ENCODE measurements at places on chromosomes 1 and 21.

DNA sequence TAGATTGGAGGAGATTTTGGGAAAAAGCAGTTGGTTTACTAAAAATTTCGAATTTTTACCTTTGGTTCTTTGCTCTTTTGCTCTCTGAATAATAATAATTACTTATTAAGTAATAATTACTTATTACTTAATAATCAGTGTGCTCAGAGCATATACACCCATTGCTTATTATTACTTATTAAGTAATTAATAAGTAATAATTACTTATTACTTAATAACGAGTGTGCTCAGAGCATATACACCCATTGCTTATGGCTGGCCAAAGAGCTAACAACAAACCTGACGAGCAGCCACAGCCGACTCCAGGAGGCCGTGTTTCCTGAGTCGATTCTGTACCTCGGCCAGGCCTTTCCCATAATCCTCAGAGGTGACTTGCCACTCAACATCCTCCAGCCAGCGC lies 20.5 kb downstream of the SPTA1 start:
- no peak for DNase-seq

GRCh38 chr1:232597721-232598120 lies 32.2 kb downstream of the SIPA1L2 start:
- DNase-seq = no peak

- DNase-seq = no peak
Measured at GRCh38 chr1:216464489-216464888, 41.2 kb upstream of the USH2A start.

GRCh38 chr21:35294231-35294898 lies 245.3 kb upstream of the RUNX1 start:
- no peak for DNase-seq

DNA sequence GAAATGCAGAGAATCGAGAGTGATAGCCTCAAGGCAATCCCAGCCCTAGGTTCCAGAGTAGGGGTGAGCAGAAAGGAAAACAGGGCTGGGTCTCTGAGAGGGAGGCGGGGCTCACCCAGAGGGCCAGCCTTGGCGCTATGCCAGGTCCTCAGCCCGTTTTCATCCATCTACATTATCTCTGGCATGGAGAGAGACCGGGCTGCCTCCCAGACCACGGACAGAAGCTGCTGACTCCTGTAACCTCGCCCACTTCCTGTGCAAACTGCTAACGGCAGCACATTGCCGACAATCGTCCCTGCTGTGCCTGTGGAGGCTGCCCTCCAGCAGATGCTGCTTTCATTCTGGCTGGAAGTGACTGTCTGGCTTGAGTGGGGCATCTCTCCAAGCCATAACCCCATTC lies 569.1 kb downstream of the NPHP4 start:
- DNase-seq = no peak

GRCh38 chr1:196319301-196319700 lies 288.9 kb downstream of the KCNT2 start:
- DNase-seq = no peak

GRCh38 chr1:113133038-113133437 lies 60.0 kb downstream of the LRIG2 start:
- DNase-seq = no peak

- DNase-seq = no peak
Measured at GRCh38 chr1:23801876-23802275, 1.3 kb upstream of the GALE start.

DNA sequence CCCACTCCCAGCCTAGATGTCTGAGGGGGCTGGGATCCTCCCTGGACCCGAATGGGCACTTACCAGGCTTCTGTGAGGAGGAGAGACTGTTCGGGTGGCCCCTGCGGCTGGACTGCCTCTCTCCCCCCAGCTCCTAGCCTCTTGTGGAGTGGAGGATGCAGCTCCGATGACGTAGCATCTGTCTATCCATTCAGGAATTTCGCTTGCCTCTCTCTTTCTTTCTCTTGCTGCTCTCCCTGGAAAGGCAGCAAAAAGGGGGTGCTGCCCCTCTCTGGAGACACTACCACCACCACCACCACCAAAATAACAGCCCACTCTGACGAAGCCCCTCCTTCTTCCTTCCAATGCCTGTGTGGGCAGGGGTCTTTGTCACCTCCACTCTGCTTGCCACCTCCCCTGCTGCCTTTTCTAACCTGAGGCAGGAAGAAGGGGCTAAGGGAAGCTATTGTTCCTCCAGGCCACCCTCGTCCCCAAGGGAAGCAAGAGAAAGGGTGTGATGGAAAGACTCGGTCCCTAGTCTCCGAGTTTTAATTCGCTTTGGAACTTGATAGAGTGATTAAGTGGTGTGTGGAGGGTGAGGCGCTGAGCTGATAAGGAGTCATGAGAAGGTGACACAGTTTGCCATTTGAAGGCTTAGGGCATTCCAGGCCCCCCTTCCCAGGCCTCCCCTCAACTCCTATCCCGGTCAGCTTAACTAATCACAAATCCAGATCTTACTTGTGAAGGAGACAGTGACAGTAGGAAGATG lies 60.5 kb downstream of the RHBG start:
- DNase-seq = no peak

- peak; percentile 32 for DNase-seq
Measured at GRCh38 chr21:31184459-31184858, 146.2 kb upstream of the KRTAP19-8 start.

DNA sequence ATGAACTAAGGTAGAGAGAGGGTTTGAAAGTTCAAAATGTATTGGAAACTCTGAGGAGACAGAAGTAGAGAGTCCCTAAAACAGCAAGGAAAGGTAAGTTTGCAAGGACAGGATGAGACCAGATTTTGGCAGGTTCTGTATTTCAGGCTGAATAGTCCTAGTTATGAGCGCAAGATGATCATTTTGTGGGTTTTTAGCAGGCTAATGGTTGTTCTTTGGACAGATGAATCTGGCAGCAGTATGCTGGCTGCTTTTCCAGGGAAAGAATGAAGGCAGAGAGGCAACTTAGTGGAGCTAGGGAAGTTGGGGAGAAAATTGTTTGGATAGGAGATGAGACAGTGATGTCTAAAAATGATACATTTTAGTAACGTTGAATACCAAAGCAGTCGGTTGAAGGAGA lies 243.5 kb upstream of the NRIP1 start:
- no peak for DNase-seq

DNA sequence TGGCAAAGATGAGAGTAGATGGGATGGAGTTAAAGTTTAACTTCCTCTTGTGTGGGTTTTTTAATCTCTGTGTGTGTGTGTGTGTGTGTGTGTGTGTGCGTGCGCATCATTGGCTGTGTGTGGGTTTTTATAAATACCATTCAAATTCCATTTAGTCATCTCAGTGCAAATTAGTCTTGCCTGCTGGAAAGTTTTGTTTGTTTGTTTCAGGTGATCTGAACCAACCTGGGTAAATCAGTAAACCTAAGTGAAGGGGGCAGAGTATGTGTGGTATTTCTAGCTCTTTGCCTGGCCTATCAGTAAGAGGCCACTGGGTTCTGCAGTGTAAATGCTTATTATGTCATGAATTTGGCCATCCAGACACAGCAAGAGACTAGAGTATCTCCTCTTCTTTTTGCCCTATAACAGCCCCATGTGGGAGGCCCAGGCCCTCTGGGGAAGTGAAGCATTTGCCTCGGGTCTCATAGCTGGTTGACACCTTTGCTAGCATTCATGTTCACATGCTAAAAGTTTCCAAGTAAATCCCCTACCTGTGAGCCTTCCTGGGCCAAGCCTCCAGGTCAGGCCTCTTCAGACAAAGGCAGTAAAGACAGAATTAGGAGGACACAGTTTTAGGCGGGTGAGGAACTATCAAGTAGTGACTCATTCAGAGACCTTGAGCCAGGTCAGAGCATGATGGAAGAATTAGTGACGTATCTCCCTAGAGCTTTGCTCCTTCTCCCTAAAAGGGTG lies 14.7 kb downstream of the INTS3 start:
- DNase-seq = no peak

GRCh38 chr1:241113557-241113956 lies 243.4 kb downstream of the RGS7 start:
- no peak for DNase-seq

- DNase-seq = no peak
Measured at GRCh38 chr1:204980840-204981405, 62.1 kb upstream of the CNTN2 start.

- DNase-seq = no peak
Measured at GRCh38 chr1:170277985-170278384, 132.2 kb downstream of the NTMT2 start.

GRCh38 chr21:31557421-31558188 lies 101.9 kb upstream of the SOD1 start:
- DNase-seq = no peak

- no peak for DNase-seq
Measured at GRCh38 chr1:32937061-32937460, 27.5 kb downstream of the RNF19B start.

GRCh38 chr1:76635784-76636183 lies 231.5 kb upstream of the ST6GALNAC5 start:
- no peak for DNase-seq

- DNase-seq = no peak
Measured at GRCh38 chr1:216815260-216816131, 92.3 kb upstream of the ESRRG start.

- DNase-seq = no peak
Measured at GRCh38 chr1:47692196-47692595, 254.4 kb downstream of the FOXD2 start.

DNA sequence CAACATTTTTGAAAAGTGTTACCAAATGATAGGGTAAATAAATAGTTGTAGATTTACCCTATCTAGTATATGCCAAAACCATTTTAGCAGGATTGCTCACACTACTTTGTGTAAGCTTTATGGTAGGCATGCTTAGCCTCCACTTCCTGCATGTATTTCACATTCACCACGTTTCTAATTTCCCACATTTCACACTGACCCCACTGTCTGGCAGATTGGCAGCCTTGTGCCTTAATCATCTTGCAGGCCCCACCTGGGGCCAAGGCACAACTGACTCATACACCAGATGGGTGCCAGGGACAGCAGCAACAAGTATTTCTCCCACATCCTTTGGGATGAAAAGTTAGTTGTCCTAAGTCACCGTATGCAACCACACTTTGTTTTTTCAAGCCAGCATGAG lies 21.2 kb upstream of the CENPF start:
- no peak for DNase-seq

DNA sequence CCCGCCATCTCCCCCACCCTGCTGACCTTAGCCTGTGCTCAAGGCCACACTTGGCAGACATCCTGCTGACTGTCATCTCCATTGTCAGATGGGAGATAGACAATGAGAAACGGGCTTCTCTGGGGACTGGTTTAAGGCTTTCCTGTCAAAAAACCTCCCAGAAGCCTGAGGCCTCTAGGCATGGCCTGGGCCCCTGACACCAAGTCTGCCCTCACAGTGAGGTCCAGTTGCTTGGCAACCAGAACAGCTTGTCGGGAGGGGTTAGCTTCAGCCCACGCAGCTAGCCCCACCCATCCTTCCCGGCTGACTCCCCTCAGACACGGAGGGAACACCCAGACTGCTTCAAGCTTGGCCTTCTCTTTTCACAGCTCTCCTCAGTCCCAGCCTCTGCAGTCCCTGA lies 11.0 kb downstream of the PLEKHA6 start:
- DNase-seq = no peak

GRCh38 chr21:29771491-29772066 lies 168.2 kb downstream of the GRIK1 start:
- no peak for DNase-seq

DNA sequence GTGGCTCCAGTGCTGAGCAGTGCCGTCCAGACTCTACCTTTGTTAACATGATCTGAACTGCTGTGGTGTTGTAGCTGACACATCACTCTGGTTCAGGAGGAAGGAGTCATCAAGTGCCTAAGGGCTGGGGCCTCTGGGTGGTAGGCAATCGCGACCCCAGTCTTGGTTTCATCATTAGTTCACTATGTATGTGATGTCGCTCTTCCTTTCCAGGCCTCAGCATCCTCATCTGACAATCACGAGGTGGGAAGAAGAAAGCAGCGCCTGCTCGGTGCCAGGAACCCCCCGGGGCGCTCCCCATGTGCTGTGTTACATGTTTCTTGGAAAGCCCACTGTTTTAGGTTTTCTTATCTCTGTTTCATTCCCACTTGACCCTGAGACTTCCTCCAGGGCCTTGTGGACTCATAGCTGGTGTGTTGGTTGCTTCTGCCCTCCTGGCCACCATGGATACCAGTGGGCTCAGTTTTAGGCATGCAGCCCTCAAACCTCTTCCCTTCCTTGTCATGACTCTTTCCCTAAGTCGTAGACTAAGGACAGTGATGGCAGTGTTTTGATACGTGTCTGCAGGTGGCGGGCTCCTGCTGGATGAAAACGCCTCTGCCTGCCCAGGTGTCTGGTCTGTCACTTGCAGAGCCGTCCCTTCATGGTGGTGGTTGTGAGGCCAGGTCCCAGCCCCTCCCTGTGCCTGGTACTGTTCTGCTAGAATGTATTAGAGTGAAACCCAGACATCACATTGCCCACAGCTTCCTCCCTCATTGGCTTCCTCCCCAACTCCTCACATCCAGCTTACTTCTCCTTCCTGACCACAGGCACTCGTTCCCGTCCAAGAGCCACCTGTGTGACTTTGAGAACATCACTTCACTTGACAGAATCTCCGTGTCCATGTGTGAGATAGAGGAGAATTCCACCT lies 17.2 kb upstream of the FOXO6 start:
- DNase-seq = no peak

DNA sequence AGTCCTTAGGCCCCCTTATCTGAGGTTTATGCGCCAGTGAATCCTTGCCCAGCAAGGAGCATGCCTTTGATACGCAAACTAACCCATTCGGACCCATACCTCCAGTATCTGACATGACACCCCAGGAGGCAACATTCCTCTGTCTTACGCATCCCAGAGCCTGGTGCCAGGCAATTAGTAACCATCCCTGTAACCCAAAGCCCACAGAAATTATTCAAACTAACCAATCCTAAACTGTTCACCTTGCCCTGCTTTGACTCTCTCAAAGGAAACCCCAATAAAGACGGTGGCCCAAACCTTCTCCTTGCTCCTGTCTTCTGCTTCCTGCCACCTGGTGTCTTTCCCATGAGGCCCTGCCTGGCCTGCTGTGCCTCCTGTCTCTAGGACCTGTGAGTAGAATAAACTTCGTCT lies 36.4 kb downstream of the ZNF496 start:
- no peak for DNase-seq

DNA sequence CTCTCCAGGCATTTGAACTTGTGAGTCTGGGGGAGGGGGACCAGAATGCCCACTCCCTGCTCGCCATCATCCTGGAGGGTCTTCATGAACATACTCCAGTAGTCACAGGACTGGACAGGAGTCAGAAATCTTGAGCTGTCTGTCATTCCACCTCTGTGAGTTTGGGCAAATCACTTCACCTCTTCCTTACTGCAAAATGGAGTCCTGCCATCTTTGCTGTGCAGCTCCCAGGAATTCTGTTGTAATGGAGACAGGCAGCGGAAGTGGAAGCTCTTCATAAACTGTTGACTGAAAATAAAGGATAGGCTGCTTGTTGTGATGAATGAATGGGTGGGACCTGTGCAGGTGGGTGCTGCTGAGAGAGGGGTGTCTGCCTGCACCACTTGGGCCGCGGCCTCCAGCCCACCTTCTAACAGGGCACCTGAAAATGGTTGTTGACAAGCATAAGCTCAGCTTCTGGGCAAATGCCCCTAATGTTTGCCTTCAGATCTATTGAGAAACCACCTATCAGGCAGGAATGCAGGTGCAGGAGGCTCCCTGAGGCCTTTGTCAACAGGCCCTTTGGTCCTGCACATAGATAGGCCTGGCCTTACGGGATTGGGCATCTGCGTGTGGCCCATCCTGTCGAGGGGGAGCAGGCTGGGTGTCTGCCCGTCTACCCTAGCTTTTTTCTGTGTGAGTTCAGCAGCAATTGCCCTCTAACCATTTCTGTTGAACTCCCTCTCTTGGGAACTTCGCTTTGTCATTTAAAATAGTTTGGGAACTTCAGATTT lies 321.0 kb downstream of the RPS6KC1 start:
- no peak for DNase-seq

GRCh38 chr1:86782482-86782881 lies 78.1 kb downstream of the SH3GLB1 start:
- DNase-seq = no peak

Data from activated CD8-positive, alpha-beta memory T cell treated with anti-CD3 and anti-CD28 coated beads for 4 hours (primary cell).